ENCODE measurements at places on chromosomes 6 and 20. TPM values are rescaled to one million over a fixed set of nuclear protein-coding genes. Genes with fewer than 3 reads are reported as not detected.

DNA sequence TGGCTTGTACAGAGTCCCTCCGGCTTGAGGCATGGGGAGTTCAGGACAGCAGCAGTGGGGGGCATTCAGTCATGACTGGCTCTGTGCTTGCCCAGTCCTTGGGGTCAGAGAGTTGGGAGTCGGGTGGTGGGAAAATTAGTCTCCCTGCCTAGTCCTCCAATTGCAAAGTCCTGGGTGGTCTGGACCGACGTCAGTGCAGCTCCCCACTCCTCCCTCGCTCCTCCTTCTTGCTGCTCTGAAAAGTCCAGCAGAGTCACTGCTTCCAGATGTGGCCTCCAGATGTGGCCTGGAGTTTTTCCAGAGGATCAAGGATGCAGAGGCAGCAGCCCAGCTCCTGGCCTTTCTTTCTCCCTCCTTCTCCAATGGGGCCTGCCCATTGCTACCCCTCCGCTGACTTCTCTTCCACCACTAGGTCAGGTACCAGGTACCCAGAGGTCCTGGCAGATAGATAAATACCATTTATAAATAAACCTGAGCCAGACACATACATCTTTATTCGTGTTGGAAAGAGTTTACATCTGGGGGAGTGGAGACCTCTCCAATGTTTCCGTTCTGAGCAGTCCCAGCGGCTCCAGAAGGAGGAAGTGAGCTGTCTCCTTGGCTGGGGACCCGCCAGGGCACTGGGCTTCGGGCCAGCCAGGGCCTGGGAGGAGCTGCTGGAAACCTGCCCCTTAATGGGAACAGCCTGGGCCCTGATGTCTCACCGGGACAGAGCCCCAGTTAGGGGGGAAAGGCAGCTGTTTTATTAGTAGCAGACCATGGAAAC is 49.0 kb upstream of the RNF24 start:
- peak; percentile 90 for DNase-seq

DNA sequence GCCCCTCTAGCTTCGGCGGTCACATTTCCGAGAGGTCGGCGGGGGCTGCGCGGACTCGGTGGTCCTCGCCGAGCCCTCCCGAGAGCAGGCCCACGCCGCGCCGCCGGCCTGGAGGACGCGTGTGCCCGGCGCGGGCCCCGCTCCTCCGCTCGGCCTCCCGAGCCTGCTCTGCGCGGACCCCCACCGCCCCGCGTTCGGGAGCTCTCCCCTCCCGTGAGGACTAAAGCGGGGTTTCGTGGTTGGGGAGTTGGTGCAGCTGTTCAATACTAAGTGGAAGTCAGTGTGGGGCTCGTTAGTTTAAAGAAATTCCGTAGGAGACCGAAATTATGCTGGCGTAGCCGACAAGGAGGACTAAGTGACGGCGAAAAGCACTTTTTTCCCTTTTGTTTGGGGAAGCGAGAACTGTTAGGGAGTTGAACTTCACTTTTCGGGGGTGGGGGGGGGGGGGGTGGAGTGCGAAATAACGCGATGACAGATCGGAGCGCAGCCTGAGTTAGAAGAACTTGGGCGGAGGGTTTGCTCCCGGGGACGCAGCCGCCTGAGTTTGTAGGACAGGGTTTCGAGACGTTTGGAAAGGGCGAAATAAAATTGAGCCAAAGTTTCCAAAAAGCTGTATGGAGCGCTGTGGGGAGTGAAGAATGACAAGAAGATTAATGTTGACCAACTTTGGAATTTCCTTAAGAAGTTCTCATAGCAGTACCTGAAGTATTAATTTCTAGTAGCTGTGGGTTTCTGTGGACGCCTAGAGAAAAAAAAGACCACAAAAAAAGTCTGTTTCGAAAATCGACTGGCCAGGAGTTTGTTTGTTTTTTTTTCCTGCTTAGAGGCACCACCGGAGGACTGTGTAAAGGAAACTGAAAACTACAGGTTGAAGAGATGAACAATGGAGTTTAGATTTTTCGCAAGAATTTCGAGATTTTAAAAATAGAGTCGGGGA is 1.4 kb downstream of the QKI start:
- DNase-seq: peak; percentile 41

Gene SUPT3H
- 4.9 TPM for total RNA-seq

DNA sequence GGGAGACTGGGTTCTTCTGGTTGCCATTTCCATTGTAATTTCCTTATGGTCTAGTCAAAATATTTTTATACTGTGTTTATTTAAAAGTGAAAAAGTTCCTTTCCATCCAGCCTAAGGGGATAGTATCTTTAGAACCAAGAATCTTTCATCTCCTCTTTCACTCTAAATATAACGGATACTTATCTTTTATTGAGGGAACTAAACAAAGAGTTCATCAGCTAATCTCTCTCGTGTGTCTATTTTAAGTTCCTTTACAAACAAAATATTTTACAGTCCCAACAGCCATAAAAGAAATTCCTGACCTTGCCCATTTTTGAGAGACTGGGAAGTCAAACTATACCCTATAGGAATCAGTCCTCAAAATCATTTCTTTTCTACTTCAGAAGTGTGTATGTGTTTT is 232.7 kb downstream of the NKAIN2 start:
- DNase-seq: no peak

Gene RGS17
- total RNA-seq: 0.02 TPM

DNA sequence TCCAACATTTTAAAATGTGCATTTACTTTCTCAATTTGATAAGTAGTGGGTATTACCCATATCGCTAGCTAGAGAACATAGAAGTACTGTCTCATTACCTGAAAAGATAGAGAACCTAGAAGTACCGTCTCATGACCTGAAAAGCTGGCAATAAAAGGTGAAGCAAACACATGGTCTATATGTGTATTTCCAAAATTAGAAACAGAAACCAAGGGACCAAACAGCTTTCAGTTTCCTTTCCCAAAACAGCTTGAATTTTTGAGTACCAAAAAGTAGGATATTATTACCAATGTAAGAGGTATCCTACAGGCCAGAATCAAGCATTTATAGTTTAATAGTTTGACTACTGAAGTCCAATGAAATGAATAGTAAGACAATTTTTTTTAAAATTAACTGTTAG is 77.2 kb downstream of the KIF13A start:
- no peak for DNase-seq

Gene ANGPT4
- total RNA-seq: not detected

GRCh38 chr6:27312950-27313271 is 838 bp upstream of the POM121L2 start:
- DNase-seq: no peak

Gene PRDM13
- total RNA-seq: not detected

GRCh38 chr20:24910461-24910860 is 38.6 kb upstream of the CST7 start:
- DNase-seq: no peak

GRCh38 chr6:19837511-19838441 is 606 bp downstream of the ID4 start:
- peak; percentile 28 for DNase-seq

DNA sequence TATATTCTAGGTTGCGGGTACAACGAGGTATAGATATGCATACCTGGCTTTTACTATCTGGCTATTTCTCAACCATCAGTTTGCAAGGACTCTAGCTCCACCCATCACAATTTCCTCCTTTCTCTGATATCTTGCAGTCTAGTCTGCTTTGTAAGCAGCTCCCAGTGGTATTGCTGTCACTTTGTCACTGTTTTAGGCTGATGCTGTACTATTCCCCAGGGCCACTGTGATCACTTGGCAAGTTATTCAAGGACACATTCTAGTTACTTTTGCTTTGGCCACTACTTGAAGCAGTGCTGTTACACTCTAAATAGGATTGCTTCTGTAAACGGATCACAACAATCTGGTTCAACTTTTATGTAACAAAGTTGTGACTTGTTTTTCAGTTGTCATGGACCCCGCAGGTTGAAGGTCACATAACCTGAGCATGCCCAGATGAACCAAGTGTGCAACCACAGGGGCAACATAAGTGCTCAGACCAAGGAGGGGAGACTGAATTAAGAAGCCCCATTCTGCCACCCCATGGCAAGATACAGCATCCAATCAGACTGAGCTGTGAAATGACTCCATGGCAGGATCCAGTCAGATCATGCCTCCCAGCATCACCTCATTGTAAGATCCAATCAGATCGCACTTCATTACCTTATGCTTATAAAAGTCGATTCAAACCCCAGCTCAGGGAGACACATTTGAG is 588.4 kb upstream of the CITED2 start:
- DNase-seq: no peak

Gene TREM1
- total RNA-seq: not detected

- no peak for DNase-seq
Observed at GRCh38 chr6:40778918-40779317, 191.8 kb upstream of the LRFN2 start.

Gene UNC93A
- not detected for total RNA-seq

DNA sequence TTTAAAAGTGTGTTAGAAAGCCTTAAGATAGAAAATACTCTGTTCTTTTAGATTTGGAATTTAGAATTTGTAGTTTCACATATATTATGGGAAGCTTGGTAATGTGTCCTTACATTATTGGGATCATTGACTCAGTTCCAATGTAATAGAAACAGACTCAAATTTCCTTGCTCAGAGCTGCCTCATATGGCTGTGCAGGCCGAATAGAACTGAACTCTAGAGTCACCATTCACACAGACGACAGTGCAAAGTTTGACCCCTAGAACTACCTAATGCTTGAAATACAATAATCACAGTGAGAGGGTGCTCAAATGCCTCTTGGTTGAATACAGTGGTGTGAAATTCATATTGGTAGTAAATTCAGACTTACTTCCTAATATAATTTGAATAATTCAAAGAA is 482.7 kb upstream of the CITED2 start:
- DNase-seq: no peak

Gene RBPJL
- not detected for total RNA-seq

Gene SYCP2L
- total RNA-seq: not detected

GRCh38 chr6:53961679-53962370 is 149.4 kb upstream of the MLIP start:
- peak; percentile 60 for DNase-seq

DNA sequence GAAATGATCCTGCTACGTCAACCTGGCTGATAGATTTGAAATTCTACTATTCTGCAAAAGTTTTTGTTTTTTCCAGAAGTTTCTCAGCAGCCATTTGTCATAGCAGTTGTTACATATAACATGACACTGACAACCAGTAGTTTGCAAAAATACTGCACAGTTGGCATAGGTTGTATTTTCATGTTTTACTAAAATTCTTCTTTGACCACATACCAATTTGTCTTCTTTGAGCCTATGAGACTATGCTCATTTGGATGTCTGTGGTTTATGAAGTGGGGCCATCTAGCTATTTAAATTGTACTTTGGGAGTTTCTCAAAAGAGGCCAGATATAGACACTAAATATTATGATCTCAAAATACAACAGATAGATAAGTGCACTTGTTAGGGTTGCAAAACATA is 104.9 kb upstream of the PREP start:
- DNase-seq: no peak

DNA sequence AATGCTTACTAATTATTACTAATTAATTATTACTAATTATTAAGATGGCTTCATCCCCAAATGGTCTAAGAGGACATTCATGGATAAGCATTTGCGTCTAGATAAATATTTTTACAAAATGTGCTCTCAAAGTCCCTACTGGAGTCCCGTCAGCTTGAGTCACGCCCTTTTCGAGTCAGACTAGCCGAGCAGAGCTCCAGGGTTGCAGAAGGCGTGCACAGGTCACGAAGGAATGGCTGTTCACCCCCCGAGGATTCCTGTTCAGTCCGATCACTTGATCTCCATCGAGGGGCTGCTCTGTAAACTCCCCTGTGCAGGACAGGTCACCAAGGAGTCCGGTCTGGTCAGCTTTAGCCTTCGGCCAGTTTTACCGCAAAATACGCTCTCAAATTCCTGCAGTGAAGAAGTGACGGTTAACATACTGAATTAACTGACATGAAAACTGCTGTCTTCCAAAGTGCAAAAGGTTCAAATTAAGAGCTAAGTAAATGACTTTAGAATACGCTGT is 19.9 kb downstream of the TCFL5 start:
- DNase-seq: no peak

DNA sequence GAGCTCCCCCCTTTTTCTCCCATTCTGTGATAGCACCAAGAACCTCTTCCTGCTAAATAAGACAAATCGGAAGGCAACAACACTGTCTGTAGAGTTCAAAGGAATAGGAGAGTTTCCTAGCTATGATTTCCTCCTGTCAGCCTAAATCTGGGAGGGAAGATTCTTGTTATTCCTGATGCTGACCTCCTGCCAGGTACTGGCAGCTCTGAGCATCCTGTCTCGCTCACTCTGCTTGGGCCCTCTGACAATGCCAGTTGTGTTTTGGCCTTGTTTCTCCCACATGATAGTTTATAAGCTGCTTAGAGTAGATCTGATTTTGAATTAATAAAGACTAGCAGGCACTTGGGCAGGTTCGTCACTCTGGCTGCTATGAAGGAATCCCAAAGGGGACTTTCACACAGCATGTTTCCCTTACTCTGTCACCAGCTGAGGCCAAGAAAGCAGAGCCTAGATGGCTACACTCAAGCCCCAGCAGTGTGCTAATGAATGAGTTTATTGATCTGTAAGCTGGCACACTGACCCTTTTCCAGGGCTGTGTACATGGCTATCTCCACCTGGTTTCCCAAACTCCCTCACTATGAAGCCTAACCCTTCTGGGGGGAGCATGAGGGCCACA is 52.3 kb downstream of the UQCC1 start:
- DNase-seq: no peak

GRCh38 chr6:41591859-41592502 is 45.8 kb downstream of the FOXP4 start:
- DNase-seq: peak; percentile 38

GRCh38 chr6:138896104-138896756 is 91.8 kb downstream of the REPS1 start:
- no peak for DNase-seq

Gene BMP6
- total RNA-seq: 0.39 TPM

- no peak for DNase-seq
Observed at GRCh38 chr6:24358219-24358821, 461 bp upstream of the DCDC2 start.

Gene ZNF831
- total RNA-seq: not detected

Gene GRM1
- not detected for total RNA-seq

Gene C6orf52
- total RNA-seq: not detected

- DNase-seq: peak; percentile 90
Observed at GRCh38 chr20:50292591-50293283, 102.1 kb downstream of the CEBPB start.

Gene LKAAEAR1
- not detected for total RNA-seq

Gene TCP11
- 0.31 TPM for total RNA-seq

- no peak for DNase-seq
Observed at GRCh38 chr6:40148882-40149573, 214.8 kb upstream of the MOCS1 start.

Gene HRH3
- total RNA-seq: not detected

DNA sequence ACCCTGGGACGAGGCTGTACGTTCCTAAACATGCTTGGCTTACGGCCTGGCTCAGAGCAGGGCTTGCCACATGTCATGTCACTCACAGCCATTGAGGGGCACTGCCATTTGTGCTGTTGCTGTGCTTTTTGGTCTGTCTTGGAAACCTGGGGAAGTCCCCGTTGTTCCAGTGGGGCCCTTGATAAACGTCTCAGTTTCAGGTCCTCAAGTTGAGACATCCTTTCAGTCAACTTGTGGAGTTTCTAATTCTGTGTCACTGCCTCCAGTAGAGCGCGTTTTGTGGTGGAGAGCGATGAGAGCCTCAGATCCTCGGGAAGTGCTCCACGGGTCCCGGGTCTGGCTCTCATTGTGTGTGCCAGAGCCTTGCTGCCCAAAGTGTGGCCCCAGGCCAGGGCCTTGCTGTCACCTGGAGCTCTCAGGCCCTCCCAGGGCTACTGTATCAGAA is 43.0 kb upstream of the CCR6 start:
- no peak for DNase-seq

GRCh38 chr6:31128093-31128676 is 7.9 kb upstream of the CDSN start:
- DNase-seq: no peak

Gene LRFN2
- total RNA-seq: not detected

Data from HFFc6 (cell line).